ENCODE measurements at places on chromosomes 5 and 9.

DNA sequence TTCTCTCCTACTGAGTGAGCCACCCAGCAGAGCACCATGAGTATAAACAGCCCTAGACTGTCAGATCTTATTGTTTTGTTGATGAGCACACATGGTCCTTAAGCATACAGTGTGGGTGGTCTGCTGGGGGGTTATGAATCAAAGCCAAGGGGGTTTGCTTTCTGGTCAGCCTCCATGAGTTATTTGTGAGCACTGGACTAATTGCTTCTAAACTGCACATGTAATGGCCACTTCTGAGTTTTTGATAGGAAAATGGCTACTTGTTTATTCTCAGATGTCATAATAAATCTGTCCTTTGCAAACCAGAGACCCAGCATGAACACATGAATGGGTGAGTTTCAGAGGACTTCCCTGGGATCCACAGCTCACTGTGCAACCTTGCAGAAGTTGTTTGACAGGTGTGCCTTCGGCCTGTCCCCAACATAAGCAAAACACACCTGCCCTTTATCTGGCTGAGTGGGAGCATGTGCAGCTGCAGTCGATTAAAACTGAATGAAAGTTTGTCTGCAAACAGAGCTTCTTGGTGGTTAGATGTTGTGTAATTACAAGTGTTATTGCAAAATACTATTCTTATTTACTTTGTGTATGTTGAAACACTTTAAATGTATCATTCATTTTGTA is 35.9 kb downstream of the MAMDC2 start:
- no peak for DNase-seq

DNA sequence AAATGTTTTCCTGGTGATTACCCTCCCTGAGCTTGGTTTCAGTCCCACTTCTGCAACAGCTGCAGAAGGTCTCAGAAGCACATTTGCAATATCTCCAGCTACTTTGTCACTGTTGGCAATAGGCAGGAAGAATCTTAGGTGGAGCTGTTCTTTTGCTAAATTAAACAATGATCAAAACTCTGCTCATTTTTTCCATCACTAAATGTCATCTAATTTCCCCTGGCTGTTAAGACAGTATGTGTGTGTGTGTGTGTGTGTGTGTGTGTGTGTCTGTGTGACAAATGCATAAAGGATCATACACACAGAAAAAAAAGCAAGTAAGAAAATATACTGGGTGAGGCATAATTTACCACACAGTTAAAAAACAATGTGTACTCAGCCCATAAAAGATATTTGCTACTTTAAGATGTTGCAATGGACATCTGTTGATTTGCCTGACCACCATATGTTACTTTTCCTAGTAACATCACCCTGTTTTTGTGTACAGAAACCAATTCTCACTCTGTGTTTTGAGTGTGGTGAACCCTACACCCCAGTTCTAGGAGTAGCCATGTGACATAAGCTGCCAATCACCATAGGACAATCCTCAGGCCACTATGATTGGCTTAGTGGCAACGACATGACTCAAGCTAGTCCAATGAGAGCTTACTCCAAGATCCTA is 572.6 kb upstream of the CLINT1 start:
- no peak for DNase-seq

- no peak for DNase-seq
Measured at GRCh38 chr5:102531506-102531905, 32.7 kb upstream of the SLCO6A1 start.

DNA sequence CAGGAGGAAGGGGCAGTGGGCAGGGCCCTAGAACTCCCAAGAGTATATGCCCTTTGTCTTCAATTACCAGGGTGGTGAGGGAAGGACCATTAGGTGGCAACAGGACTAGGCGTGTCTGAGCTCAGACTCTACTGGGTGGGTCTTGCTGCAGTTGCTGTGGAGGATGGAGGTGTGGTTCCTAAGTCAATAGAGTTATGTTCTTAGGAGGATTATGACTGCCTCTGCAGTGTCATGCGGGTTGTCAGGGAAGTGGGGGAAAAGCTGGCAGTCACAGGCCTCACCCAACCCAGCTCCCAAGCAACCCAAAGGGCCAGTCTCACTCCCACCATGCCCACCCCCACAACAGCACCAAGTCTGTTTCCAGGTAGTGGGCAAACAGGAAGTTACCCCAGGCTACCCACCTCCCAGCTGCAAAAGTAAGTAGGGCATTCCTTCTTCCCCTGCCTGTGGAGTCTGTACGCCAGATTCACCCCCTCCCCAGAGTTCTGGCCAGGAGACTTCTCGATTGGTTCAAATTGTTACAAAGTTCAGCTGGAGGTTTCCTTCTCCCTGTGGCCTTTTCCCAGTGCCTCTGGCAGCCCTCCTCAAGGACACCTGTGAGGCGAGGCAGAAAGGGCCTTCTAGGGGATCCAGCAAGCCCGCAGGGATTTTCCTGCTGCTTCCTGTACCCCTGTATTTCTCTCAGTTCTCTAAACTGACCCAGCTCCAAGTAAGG is 145.3 kb downstream of the HINT1 start:
- no peak for DNase-seq

- DNase-seq, result no peak
Measured at GRCh38 chr5:31964007-31964360, 210.1 kb downstream of the GOLPH3 start.
